ENCODE measurements at places on chromosomes 5 and 9.

- no peak for DNase-seq
These were observed 58.3 kb upstream of the SHB start for GRCh38 chr9:38127271-38127839.

- DNase-seq = no peak
These were observed 5.7 kb downstream of the TGFBI start for GRCh38 chr5:136034492-136034891.

- DNase-seq = no peak
These were observed 9.2 kb downstream of the LHX2 start for GRCh38 chr9:124020520-124021384.

DNA sequence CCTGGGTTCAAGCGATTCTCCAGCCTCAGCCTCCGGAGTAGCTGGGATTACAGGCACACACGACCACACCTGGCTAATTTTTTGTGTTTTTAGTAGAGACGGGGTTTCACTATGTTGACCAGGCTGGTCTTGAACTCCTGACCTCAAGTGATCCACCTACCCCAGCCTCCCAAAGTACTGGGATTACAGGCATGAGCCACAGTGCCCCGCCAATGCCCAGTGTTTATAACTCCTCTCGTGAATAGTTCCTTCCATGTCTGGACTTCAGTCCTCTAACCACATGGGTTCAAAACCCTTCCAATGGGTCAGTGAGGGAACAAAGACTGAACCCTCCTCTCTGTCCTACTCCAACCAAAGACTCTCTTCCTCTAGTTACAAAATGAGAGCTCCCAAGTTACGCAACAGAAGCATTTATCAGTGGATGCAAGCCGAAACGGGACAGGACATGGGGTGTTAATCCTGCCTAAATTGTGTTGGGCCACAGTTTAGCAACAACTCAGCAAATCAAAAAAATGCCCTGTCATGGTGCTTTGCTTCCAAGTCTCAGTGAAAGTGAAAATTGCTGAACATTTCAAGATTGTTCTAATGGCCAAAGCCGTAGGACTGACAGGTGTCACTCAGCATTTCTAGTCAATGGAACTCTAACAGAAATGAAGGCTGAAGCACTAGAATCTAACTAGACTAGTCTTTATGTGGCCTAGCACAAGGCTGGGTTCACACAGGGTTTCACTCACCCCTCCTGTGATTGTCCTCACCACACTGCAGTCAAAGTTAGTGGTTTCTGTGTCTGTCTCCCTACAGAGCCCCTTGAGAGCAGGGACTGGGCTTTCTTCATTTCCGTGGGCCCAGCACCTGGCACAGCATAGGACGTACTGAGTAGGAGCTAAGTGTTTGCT, 3.2 kb upstream of the TMEM245 start:
- no peak for DNase-seq

- no peak for DNase-seq
These were observed 220.6 kb upstream of the SEMA6A start for GRCh38 chr5:116795189-116795588.

GRCh38 chr9:127786773-127787104, 905 bp downstream of the CDK9 start:
- DNase-seq = no peak

GRCh38 chr9:5684101-5684500, 55.2 kb downstream of the RIC1 start:
- DNase-seq = no peak
